Gastroesophageal sphincter (tissue), 4 donors: ENCODE measurements at places on chromosomes 13 and 19. TPM values are rescaled to one million over a fixed set of nuclear protein-coding genes. Genes with fewer than 3 reads are reported as not detected.

DNA sequence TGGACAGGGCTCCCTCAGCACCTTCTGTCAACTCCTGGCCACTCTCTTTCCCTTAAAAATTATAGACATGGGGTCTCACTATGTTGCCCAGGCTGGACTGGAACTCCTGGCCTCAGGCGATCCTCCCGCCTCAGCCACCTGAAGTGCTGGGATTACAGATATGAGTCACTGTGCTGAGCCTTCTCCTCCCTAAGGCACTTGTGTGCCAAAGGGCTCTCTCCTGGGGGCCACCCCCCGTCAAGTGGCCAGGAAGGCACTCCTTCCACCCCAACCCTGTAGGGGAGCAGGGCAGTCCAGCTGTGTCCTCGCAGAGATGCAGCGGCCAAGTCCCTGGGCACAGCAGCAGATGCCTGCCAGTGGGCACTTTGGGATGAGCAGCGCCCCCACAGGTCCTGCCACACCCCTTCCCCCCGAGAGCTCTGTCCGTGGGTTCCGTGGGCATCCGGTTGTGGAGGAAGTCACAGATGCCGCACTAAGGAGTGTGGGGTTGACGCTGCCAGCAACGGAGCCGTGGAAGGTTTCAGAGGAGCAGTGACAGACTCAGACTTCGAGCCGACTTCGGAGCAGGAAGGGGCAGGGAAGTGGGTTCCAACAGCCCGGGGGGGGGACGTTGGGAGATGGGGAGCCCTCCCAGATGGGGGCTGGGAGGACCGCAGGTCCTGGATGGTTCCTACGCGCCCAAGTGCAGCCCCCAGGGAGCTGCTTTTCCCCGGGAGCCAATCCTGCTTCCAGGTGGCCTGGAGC, 3.3 kb upstream of the UQCR11 start:
- H3K4me3 ChIP-seq, result peak overlapping the region; percentile 2
- no peaks in the 10 kb centered on the region for H3K36me3 ChIP-seq
- H3K27me3 ChIP-seq, result no peaks in the 10 kb centered on the region
- H3K27ac ChIP-seq, result no peak overlapping the region

DNA sequence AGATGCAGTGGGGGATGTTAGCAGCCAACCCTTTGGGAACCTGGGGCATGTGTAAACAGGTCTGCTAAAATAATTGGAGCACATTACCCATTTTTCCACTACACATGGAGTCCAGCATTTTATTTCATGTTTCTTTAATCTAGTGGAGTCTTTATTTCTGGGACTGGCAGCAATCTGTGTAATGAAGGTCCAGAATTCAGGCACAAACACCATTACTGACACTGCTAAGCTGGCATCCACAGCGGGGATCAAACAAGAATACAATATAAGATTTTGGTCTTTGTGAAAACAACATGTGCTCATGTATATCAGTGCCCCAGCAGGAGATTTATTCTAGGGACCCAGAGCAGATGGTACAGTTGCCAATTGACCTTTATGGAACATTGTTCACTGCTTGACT, 1587.0 kb upstream of the PRR20A start:
- no peaks in the 10 kb centered on the region for H3K36me3 ChIP-seq
- no peaks in the 10 kb centered on the region for H3K4me1 ChIP-seq
- H3K4me3 ChIP-seq, result no peak overlapping the region
- ATAC-seq, result no peak

GRCh38 chr19:50749490-50749889, 20.8 kb upstream of the GPR32 start:
- no peaks in the 10 kb centered on the region for H3K36me3 ChIP-seq
- no peak overlapping the region for H3K4me3 ChIP-seq
- no peak overlapping the region for H3K27ac ChIP-seq
- peaks cover 72% of the 10 kb centered on the region for H3K27me3 ChIP-seq
- H3K4me1 ChIP-seq, result no peaks in the 10 kb centered on the region

CGB5 gene
- not detected for total RNA-seq

DNA sequence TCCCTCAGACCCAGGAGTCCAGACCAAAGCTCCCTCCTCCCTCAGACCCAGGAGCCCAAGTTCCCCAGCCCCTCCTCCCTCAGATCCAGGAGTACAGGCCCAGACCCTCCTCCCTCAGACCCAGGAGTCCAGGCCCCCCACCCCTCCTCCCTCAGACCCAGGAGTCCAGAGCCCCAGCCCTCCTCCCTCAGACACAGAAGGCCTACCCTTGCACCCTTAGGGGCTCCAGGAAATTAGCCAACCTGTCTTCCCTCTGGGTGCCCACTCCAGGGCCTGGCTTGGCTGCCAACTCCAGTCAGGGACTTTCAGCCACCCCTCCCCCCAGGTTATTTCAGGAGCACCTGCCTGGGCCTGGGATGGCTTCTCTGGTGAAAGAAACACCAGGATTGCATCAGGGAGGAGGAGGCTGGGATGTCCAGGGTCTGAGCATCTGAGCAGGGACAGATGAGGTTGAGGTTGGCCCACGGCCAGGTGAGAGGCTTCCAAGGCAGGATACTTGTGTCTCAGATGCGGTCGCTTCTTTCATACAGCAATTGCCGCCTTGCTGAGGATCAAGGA, at the start of gene FGF21:
FGF21 (plus strand) TSS at position 441 of the 558 bp plus-strand sequence. CDS start 713 bp downstream, outside the sequence.
- ATAC-seq, result no peak
- H3K27ac ChIP-seq, result no peak within 1 kb of the TSS
- H3K4me1 ChIP-seq, result peaks cover 10% of the 10 kb centered on the region
- H3K36me3 ChIP-seq, result no peaks in the 10 kb centered on the region
- H3K4me3 ChIP-seq, result no peak within 1 kb of the TSS

DNA sequence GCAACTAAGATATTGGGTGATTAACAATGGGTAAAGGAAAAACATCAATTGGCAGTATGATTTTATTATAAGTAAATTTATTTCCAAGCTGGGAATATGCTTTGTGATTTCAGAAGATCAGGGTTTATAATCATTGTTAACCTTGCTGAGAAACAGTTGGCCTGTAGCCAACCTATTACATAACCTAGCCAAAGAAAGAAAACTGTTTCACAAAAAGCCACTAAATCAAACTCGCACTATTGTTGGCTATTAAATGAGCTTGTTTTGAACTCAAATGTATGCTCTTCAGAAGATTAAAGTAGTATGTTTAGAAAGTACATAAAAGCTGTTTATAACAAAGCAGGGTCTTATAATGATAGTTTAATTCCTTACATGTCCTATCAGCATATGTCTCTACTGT, 151.7 kb downstream of the LHFPL6 start:
- no peak overlapping the region for H3K4me3 ChIP-seq
- H3K27me3 ChIP-seq, result no peaks in the 10 kb centered on the region
- H3K27ac ChIP-seq, result no peak overlapping the region
- no peak for ATAC-seq
- no peaks in the 10 kb centered on the region for H3K36me3 ChIP-seq
- H3K4me1 ChIP-seq, result peaks cover 22% of the 10 kb centered on the region

DNA sequence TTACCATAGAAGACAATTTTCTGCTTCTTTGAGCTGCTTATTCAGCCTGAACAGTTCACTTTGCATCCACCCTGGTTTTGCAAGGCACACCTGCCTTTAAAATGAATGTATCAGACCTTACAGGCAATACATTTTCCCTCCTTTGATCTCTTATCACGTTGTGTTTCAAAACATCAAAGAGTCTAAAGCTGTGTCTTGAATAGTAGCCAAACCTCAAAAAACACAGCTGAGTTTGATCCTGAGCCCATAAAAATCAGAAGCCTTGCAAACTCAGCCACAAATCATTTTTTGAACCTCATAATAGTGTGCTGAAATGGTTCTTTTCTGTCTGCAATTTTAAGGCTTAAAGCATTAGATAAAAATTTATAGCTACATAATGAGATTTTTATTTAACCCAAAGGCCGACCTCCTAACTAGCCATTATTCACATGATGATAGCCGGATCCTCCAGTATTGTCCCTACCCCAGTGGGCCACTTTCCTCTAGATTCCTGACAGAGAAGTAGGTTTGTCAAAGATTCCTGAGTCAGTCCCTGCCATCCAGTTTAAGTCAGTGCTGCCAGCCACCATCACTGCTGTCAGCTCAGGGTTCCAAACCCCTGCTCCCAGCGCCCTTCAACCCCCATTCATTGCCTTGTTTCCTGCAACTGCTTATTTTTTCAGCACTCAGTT, 71.8 kb downstream of the CAB39L start:
- H3K27ac ChIP-seq, result no peak overlapping the region
- ATAC-seq, result no peak
- H3K36me3 ChIP-seq, result peaks cover 19% of the 10 kb centered on the region
- peaks cover 12% of the 10 kb centered on the region for H3K4me1 ChIP-seq
- no peaks in the 10 kb centered on the region for H3K27me3 ChIP-seq

DNA sequence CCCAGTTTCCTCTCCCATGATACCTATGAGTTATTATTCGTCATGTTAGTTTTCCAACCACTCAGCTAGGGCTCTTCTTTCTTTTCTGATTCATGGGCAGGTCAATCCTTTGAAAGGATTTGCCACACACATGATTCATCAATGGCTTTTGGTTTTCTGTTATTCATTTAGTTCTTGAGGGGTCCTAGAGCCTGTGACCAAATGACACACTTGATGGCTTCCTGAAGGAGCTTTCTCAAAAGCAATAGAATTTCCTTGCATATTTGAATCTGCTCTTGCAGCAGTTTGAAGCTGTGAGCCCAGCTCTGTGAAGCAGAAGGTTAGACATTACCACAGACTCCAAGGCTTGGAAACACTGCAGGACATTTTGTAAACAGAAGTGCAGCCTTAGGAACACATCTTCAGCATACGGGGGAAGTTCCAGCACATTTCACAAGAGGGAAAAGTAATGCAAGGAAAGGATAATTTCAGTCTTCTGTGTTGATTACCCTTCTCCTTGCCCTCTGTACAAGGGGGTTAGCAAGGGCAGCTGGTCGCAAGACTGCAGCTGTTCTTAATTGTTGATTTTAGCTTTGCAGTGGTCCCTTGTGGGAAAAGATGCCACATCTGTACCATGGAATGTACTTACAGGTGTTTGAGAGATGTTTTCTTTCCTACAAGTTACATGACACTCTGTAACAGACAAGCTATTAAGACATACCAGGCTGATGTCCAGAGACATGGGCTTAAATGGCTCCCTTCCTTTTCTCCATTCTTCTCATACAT, 338.6 kb downstream of the KCNRG start:
- no peaks in the 10 kb centered on the region for H3K27me3 ChIP-seq
- peak; percentile 82 for ATAC-seq
- H3K4me3 ChIP-seq, result no peak overlapping the region
- peak overlapping the region; percentile 28 for H3K27ac ChIP-seq

N4BP2L1 gene
- total RNA-seq, result 31.0 TPM

DNA sequence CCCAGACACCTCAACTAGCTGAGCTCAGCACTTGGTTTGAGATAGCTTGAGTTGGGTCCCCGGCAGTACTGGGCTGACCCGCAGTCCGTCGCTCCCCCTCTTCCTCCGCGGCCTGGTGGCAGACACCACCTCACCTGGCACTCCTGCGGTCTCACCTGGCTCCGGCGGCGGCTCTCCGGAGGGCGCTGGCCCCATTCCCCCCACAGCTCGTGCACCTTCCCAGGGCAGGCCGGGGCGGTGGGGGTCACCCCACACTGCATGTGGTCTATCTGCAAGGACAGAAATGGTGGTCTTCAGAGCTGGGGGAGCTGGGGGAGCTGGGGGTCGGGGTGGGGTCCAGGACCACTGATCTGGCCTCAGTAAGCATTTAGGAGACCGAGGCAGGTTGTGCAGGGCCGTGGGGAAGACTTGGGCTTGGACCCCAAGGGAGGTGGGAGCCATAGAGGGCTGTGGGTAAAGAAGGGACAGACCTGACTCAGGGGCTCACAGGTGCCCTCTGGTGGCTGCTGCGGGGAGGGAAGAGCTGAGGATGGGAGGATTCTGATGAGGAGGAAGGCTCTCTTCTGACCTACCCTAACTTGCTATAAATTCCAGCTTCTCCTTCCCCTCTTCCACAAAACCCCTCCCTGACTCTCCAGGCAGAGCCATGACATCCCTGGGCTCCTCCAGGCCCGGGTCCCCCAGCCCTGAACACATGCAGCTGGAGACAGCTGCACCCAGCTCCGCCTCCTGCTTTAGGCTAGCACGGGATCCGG, 6.7 kb upstream of the PLIN4 start:
- no peak overlapping the region for H3K4me3 ChIP-seq
- ATAC-seq, result peak; percentile 60
- no peaks in the 10 kb centered on the region for H3K4me1 ChIP-seq
- H3K27me3 ChIP-seq, result no peaks in the 10 kb centered on the region

GRCh38 chr13:111325146-111325890, 4.9 kb downstream of the TEX29 start:
- no peak overlapping the region for H3K4me3 ChIP-seq
- H3K4me1 ChIP-seq, result no peaks in the 10 kb centered on the region
- peaks cover 4% of the 10 kb centered on the region for H3K36me3 ChIP-seq
- H3K27ac ChIP-seq, result no peak overlapping the region
- ATAC-seq, result no peak
- no peaks in the 10 kb centered on the region for H3K27me3 ChIP-seq

SYNGR4 gene
- total RNA-seq, result not detected

- no peaks in the 10 kb centered on the region for H3K27me3 ChIP-seq
- no peak for ATAC-seq
- H3K27ac ChIP-seq, result no peak overlapping the region
- no peak overlapping the region for H3K4me3 ChIP-seq
Observed at GRCh38 chr19:46279177-46279576, 17.7 kb upstream of the HIF3A start.

DNA sequence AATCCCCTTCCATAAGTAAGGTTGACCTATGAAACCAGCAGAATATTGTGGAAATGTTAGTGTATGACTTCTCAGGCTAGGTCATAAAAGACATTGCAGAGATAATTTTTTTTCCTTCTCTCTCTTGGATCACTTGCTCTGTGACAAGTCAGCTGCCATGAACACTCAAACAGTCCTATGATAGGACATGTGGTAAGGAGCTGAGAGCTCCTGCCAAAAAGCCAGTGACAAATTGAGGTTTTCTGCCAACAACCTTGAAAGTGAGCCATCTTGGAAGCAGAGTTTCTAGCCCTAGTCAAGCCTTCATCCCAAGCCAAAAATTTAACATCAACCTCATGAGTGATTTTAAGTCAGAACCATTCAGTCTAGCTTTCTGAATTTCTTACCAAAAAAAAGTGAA, 270.9 kb upstream of the NBEA start:
- H3K27me3 ChIP-seq, result no peaks in the 10 kb centered on the region
- H3K36me3 ChIP-seq, result no peaks in the 10 kb centered on the region
- no peak overlapping the region for H3K27ac ChIP-seq

NTN5 gene
- 2.3 TPM for total RNA-seq

TMED1 gene
- 36.9 TPM for total RNA-seq
